Naive thymus-derived CD4-positive, alpha-beta T cell (primary cell): ENCODE measurements at places on chromosomes 2 and 18. TPM values are rescaled to one million over a fixed set of nuclear protein-coding genes. Genes with fewer than 3 reads are reported as not detected.

The TMEM37 gene
- 1.8 TPM for polyA plus RNA-seq

The CLHC1 gene
- polyA plus RNA-seq = 3.2 TPM

The KCNJ3 gene
- polyA plus RNA-seq = not detected

The MYO7B gene
- not detected for polyA plus RNA-seq

The VIT gene
- not detected for polyA plus RNA-seq

The RPIA gene
- polyA plus RNA-seq = 65.3 TPM
